ENCODE measurements at places on chromosomes 1 and 21.

DNA sequence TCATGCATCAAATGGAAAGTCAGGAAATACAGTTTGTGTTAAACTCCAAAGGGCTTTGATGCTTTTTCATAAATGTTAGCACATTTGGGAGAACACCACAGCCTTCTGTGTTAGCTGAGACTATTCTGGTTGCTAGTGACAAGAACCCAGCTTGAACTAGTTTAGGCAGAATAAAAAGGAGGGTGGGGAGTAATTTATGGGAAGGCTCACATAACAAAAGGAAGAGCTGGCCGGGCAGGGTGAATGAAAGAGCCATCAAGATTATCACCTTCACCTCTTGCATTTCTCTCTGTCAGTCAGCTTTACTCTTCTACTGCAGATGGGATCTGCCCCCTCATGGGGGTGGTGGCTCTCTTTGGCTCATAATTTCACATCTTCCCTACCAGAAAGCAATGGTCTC is 75.4 kb upstream of the VTCN1 start:
- no peak for DNase-seq

DNA sequence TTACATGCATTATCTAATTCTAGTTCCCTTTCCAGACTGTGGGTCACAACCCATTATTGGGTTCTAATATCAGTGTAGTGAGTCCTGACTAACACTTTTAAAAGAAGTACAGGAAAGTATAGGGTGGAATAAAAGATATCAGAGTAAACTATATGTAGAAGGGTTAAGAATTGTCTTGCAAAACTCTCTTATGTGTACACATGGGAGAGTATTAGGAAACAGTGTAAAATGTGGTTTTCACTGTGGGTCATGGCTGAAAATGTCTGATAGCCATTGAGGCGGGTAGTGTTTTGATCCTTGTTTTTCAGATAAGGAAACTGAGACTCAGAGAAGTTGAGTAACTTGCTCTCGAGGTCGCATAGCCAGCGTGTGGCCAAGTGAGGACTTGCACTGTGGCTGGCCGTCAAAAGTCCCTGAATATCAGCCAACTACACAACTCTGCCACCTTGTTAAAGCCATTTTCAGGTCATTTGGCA is 18.5 kb upstream of the MTARC1 start:
- DNase-seq: no peak

- DNase-seq: no peak
Observed at GRCh38 chr1:8562222-8562621, 244.3 kb downstream of the SLC45A1 start.

DNA sequence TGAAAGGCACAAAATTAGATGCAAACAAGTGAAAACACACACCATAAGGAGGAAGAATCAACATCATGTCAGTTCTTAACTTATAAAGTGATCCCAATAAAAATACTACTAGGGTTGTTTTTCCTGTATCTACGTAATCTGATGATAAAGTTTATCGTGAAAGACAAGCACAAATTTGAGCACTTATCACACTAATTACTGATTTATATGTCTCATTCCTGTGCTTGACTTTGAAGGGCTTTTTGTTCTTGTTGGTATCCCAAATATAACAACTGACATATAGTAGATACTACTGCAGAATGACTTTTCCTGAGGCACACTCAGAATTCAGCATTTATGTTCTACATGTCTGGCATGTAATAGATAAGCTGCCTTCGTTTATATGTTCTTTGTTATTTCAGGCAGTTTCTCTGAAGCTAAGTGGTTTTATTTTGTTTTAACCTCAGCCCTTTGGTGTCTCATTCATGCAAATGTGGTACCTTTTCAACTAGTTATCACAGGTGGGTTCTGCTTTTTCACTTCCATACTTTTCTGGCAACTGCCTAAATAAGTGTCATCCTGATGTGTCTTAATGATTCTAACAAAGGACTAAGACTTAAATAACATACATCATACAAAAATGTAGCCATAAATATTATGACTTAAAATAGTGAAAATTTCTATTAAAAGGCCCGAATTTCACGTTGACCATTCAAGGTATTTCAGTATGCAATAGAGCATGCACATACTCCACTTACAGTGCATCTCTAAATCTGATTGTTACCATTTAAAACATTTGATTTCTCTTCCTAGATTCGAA is 73.2 kb downstream of the LRRC8C start:
- DNase-seq: no peak

DNA sequence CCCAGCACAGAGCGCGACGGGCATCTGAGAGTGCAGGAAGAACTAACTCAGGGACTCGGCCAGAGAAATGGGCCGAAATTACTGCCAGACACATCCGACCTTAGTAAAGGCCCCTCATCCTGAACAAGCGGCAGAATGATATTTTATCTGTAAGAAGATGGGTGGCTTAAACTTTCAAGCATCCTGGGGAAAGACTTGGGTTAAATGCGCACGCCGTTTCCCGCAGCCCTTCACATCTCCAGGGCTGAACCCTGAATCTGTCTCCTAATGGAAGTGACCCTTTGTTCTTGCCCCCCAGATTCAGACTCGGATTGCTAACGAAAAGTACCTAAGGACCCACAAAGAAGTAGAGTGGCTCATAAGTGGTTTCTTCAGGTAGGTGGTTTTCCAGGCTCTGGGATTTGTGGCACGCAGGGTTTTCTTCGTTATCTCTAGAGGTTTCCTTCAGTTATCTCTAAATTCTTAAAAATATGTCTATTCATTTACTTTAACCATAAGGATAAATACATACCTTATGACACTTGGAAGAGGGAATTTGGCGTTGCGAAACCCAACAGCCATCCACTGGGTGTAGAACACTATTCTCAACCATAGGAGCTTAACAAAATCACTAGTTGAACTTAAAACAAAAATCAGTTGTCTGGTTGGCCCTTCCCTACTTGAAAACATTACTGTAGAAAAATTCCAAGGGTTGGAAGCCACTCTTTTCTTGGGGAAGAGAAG is 627 bp downstream of the RIIAD1 start:
- DNase-seq: no peak

DNA sequence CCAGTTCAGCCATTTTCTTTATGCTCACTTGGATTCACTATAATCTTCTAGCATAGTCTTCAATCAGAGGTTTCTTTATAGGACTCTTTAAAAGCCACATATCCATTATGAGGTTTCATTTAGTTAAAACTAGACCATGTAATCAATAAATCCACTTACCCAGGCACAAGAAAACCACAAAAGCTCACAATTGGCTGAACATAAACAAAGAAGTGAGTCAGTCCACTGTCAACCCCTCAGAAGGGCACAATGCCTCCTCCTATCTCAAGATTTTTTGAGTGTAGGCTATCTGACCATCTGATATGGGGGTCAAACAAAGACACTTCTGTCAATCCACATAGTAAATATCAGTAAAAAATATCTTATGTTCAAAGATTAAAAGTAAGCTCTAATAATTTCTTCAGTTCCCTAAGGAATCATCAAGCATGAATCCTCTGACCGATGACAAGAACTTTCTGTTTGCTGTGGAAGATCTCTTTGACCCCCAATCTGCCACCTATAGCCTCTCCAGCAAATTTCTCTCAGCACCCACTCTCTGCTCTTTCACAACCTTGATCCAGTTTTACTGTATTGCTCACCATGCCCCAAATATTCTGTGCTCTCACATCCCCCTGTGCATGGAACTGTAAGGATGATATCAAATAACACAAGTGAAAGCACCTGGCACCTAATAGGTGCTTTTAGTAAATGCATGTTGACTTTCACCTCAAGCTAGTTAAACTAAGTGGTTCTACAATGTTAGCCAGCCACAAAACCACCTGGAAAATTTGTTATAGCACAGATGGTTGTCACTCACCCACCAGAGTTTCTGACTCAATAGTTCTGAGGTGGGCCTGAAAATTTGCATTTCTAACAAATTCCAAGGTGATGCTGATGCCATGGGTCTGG is 16.7 kb downstream of the RAB3B start:
- DNase-seq: no peak

DNA sequence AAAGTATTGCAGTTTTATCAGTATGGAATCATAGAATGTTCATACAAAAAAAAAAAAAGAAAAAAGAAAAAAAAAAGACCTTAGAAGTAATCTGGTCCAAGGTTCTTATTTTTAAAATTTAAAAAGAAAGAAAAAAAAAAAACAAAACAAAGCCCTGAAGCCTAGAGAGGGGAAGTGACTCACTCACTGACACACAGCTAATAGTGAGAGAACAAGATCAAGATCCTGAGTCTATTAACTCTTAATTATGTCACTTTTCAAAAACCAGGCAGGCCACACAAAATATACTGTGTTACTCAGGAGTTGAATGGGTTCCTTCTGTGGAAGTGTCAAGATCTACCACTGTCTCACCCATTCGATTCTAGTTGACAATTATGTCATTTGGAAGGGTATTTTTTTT is 433.9 kb upstream of the DAB1 start:
- DNase-seq: no peak
